ENCODE measurements at places on chromosomes 2 and 18.

GRCh38 chr18:62576845-62577512 is 54.2 kb downstream of the ZCCHC2 start:
- no peak for DNase-seq

DNA sequence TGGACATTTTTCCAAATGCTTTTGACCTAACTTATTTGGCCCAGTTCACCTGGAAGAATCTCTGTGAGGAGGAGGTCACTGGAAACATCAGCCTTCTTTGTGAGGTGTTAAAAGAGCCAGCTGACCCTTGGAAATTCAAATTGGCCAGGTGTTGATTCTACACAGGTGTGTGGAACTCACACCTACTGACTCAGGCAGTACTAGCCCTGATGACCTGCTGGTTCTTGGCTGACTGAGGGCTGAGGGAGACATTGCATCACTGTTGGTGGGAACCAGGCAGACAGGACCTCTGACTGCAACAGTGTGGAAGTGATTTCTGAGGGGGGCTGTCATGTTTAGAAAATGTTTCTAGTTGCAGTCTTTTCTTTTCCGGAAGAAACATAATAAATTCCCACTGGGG is 242.2 kb upstream of the LRRTM1 start:
- DNase-seq, result no peak

DNA sequence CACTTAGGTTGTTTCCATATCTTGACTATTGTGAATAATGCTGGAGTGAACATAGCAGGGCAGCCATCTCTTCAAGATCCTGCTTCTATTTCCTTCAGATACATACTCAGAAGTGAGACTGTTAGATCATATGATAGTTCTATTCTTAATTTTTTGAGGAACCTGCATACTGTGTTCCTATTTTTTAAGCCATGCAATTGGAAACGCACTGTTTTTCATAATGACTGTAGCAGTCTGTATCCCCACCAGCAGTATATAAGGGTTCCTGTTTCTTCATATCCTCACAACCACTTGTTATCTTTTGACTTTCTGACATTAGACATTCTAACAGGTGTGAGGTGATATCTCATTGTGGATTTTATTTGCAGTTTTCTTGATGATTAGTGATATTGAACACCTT is 15.5 kb downstream of the NEURL3 start:
- no peak for DNase-seq

DNA sequence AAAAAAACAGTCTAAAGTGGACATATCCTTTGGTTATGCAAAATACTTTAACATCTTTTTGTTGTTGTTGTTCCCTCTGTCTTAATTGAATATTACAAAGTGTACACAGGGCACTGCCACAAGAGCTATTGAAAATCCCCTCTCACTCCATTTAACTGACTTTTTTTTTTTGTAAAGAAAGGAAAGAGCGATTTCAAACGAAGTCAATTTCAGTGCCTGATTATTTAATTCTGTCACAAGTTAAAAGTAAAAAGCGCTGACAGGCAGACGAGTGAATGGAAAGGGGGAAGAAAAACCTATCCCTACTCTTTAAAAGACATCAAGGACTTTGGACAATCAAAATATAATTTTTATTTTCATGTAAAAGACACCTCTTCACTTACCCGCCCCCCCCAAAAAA is 1.9 kb downstream of the FIGN start:
- no peak for DNase-seq

GRCh38 chr2:234444242-234444730 is 52.6 kb downstream of the ARL4C start:
- DNase-seq, result no peak

DNA sequence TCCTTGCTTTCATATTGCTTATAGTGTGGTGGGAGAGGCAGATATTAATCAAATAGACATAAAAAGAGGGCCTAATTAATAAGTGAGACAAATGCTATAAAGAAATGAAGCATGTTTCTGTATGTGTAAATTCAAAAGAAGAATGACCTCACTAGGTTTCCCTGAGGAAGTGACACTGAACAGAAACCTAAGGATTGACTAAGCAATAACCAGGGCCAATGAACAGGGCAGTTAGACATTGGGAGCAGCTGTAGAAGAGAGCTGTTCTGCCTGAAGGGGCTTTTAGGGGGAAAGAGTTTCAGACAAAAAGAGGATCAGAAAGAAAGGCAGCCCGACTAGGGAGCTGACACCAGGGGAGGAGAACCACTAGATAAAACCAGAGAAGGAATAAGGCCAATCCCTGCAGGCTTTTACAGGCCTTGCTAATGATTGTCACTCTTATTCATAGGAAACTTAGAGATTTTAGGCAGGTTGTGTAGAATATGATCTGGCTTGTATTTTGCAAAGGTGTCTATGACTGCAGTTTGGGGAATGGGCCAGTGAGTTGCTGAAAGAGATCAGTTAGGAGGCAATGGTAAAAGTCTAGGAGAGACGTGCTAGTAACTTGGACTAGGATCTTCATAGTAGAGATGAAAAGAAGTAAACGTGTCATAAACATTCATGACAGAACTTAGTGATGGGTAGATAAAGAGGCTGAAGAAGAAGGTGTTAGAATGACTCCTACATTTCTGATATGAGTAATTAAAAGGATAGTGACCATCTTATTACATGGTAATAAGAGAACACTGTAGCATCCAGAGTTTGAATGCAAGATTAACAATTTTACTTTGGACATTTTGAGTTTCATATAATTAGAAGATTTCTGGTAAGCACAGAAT is 26.8 kb upstream of the NABP1 start:
- DNase-seq, result no peak

DNA sequence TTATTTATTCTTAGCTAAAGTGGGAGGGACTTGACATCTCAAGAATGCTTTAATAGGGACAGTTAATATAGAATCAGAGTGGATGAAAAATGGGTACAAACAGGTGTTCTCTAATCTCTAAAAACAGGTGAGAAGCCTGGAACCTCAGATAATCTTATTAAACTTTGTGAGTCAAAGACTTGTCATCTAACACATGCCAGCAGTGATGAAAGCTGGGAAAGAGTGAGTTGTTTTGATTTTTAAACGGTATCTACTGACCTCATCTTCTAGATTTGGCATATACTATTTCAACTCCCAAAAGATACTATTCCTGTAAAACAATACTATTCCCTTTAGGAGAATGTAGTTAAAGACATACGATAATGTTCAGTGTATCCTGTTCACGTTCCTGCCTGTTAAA is 103.4 kb downstream of the CCDC141 start:
- DNase-seq, result no peak

GRCh38 chr18:9619545-9619944 is 5.2 kb upstream of the PPP4R1 start:
- DNase-seq, result no peak

GRCh38 chr2:201854221-201854801 is 48.0 kb downstream of the CDK15 start:
- DNase-seq, result no peak

DNA sequence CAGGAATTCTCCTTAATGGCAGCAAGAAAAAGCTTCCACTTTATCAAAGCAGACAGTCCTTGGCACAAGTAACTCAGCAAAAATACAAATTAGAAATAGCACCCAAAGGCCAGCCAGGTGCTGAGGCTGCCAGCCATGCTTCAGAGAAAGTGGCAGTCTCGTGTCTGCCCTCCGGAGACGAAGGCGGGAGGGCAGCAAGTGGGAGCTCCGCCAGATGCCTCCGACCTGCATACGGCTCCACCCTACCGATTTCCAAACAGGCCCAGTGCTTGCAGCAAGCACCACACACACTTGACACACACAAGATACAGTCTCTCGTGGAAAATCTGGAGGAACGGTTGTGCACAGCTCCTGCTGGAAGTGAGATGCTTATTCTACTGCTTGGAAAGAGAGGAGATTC is 134.9 kb upstream of the REV1 start:
- DNase-seq, result no peak

- no peak for DNase-seq
Observed at GRCh38 chr2:34388446-34388845, 789.3 kb upstream of the FAM98A start.

GRCh38 chr2:201831469-201831868 is 25.1 kb downstream of the CDK15 start:
- no peak for DNase-seq

GRCh38 chr2:10430886-10431622 is 17.1 kb downstream of the ODC1 start:
- DNase-seq, result no peak

- no peak for DNase-seq
Observed at GRCh38 chr2:224561234-224562005, 23.7 kb downstream of the CUL3 start.

DNA sequence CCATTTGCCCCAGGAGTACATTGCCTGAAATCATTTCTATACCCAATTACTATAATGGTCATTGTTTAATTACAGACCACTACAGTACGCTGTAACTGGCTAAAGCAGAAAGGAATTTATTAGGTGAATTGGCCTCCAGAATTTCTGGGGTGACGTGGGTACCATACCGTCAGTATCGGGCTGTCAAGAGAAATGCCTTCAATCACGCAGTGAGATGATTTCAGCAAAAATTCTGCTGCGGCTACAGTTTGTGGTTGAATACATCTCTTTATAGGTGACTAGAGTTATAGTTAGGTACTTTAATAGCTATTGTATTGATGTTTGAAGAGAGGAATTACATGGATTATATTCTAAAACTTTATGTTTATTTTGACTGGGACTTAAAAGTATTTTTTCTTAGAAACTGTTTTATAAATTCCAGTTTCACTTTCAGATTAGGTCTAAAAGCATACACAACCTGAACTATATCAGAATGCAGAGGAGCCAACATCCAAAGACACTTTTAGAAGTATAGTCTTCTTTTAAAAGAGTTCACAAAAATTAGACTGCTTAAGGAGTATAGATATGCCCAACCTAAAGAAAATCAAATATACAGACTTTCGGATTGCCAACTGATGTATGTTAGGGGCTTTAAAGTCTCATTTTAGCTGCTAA is 128.4 kb downstream of the TTC27 start:
- DNase-seq, result peak; percentile 4

DNA sequence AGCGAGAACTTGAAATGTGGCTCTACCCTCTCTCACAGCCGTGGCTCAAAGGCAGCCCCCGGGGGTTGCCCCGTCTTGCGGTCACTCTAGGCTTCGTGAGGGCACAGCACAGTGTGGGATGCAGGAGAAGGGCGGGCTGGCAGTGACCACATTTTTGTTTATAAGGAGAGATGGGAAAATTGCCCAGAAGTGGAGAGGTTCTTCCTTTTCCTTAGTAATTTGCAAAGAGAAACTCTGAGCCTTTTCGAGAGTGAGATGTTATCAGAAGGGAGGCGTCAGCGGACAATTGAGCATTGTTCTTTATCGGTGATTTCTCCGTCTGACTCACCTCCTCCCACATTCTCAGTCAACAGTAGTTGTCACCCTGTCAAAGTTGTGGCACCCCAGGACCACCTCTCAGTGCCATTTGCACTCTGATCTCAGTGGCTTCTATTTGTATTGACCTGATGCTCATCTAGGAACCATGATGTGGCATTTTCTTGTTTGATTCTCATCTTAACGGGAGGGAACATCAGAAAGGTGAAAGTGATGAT is 89.6 kb downstream of the ACAA2 start:
- no peak for DNase-seq

Measured in CD4-positive, alpha-beta T cell treated with Interleukin-6 at 100 ng/mL for 8 hours (primary cell).